ENCODE measurements at places on chromosomes 13 and 19.

DNA sequence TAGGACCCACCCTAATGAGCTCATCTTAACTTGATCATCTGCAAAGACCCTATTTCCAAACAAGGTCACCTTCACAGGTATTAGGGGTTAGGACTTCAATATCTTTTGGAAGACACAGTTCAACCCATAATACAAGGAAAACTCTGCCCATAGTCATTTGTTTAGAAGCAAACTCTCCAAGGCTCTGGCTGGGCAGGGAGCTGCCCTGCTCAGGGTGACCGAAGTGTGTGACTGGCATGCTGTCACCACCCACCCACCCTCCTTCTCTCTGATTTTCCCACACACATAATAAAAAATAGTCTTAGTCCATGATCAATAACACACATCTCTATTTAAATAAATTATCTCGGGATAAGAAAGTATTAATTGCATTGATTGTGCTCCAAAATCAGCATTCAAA lies 161.1 kb downstream of the KCTD15 start:
- no peak for DNase-seq

DNA sequence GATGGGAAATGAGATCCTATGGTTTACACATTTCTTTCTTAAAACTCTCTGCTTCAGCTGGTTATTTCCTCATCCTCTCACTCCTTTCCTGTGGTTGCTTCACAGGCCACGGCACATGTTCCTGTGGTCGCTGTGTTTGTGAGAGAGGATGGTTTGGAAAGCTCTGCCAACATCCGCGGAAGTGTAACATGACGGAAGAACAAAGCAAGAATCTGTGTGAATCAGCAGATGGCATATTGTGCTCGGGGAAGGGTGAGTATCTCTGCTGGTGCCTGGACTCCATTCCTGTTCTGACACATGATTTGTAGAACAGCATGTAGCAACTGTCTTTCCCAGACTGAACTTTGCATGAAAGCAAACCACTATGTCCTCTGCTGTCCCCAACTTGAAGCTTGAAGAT lies 254.2 kb downstream of the ITGBL1 start:
- DNase-seq = peak; percentile 74

DNA sequence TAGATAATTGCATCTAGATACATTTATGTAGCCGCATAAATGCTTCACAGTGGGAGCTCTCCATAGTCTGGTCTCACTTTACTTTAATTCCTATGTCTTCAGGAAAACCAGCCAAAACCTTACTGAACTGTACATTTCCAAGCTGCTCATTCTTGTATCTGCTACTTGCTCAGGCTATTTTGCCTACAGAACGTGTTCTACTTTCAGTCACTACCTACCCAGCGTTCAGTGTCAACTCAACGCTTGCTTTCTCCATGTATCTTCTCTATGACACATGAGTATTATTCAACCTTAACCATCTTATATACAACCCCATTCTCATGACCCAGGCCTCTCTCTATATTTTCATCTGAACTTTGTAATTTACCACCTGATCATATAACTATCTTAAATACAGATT lies 101.9 kb downstream of the KLF12 start:
- DNase-seq = no peak

GRCh38 chr19:10641248-10641647 lies 12.9 kb upstream of the ILF3 start:
- no peak for DNase-seq

DNA sequence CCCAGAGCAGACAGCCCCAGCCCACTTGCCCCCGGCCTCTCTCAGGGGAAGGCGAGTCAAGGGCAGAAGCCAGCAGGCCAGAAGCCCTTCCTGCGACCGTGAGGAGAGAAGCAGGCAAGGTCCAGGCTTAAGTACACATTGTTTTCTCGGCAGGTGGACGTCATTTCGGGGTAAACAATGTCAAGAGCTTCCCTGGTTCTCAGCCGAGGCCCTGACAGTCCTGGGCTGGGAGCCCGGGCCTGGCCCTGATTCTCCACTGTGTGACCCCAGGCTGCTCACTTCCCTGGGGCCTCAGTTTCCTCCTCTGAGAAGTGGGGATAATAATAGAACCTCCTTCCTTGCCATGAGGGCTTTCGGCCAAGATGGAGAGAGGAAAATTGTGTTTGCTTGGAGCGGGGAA lies 19.4 kb downstream of the PLVAP start:
- no peak for DNase-seq

- no peak for DNase-seq
Measured at GRCh38 chr13:110311443-110312338, 4.6 kb downstream of the COL4A2 start.

Data from NCI-H226 (cell line).